ENCODE measurements at places on chromosomes 2 and 18. TPM values are rescaled to one million over a fixed set of nuclear protein-coding genes. Genes with fewer than 3 reads are reported as not detected.

Gene GPN1
- total RNA-seq = 37.2 TPM

Gene DSC3
- total RNA-seq = 0.23 TPM

Gene AGPS
- 68.7 TPM for total RNA-seq

Gene UGT1A1
- total RNA-seq = not detected

Gene SERPINB4
- not detected for total RNA-seq

Gene PIEZO2
- 0.57 TPM for total RNA-seq

Gene RAB17
- 23.6 TPM for total RNA-seq

Gene REG3A
- not detected for total RNA-seq

GRCh38 chr18:7872569-7872968, 305.5 kb downstream of the PTPRM start:
- no peak for DNase-seq

DNA sequence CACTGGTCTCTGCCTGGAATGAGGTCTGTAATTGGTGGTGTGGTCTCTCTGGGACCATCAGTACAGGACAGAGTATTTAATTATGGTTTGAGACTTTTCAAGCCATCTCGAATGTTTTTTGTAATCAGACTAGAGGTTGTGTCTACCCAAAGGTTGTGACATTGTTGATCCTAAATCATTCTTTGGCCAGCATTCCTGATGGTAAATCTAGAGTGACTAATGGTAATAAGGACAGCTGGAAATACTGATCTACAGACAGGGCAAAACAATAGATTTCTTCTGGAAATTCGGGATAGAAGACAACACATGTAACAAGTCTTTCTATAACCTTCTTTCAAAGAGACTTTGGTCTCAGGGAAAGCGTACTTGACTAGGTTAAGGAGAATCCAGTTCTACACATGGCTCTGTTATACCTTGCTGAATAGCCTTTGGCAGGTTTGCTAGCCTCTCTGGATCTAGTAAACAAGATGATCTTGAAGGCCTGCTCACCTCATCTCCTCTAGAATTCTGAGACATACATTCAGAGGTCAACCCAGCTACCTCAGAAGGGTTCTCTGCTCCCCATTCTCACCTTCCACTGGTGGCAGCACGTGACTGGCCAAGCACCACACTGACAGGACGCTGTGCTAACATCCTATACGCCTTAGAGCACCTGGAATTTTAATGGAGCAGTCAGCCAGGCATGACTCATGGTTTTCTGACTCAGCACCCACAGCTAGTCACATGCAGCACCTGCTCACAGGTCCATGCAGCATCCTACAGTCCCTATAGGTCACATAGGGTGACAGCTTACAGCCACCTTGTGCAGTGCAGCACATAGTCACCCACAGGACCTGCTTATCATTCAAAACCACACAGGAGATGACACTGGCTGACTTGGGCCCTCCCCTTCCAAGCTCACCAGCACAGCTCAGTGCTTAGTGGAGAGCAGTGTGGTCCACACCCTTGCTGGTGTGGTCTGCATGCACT, 12.2 kb downstream of the PLB1 start:
- DNase-seq = peak; percentile 76

DNA sequence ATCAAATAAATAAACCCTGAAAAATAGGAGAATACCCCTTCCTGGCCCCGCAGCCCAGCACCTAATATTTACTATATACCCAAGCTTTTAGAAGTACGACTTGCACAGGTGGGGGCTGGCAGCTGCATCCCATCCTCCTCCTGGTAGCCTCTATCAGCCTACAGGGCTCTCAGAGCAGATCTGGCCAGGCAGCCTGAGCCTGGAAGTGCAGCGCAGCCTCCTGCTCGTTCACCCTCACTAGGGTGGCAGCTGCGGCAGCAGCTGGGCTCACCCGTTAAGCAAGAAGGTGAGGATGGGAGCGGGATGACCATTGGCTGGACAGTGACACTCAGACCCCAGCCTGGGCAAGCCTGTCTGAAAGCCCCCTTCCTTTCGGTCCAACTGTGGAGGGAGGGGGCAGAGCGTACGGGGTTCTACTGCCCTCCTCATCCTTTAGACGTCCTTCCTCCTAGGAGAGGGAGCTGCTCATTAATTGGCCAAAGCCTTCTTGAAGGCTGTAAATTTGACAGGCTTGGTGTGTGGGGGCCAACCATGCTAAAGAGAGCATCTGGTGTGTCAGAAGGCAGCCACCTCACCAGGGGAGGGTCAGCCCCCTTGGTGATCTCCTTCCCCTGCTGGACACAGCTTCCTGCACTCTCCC, 23.3 kb downstream of the MPHOSPH10 start:
- DNase-seq = no peak

DNA sequence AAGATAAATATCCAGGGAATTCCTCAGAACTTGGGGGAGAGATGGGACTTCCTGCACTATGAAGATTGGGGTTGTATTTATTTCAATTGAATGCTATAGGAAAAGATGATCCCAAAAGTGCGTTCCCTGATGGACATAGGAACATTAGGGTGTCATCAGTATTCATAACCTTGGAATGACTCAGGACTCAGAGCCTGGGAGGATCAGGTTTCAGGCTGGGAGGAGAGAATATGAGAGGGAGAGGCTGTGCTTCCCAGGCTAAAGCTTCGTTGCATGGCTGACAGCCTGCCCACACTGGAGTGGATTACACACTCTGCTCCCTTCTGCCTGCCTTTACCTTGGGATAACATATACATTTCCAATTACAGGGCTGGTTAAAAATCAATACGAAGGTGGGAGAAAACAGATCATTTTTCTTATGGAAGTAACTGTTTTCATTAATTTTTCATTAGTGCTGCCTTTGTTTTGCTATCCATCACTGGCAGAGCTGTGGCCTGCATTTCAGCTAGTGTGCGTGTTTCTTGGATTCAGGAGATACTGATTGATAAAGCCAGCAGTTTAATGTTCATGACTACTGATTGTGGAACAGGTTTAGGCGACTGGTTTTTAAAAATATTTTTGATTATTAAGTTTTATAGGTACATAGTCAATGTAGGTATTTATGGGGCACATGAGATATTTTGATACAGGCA, 118.7 kb downstream of the KCTD1 start:
- no peak for DNase-seq

DNA sequence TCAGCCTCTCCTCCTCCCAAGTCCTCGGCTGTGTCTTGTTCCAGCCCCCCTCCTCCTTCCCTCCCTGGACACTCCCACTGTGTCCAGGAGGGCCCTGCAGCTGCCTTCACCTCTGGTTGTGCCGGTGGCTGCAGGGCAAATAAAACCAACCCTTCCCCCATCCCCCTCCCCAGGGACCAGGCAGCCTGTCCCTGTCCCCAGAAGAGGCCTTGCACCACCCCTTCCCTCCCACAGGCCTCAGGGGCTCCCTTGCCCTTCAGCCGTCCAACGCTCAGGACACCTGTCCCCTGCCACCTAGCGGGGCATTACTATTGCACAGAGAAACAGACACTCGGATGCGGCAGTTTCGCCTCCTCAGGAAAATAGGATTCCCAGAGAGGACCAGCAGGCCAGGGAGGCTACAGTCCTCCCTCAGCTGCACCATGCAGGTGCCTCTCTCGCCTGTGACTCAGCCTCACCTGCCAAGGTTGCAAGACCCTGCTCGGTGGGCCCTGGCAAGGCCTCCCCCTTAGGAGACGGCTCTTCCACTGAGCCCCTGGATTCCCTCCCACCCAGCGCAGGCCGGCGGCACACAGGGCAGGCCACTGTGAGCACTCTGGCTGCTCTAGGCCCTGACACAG, 5.5 kb upstream of the GPC1 start:
- no peak for DNase-seq

GRCh38 chr2:216090369-216090786, 8.7 kb downstream of the TMEM169 start:
- DNase-seq = no peak

GRCh38 chr2:196275646-196276352, 104.4 kb upstream of the STK17B start:
- no peak for DNase-seq

DNA sequence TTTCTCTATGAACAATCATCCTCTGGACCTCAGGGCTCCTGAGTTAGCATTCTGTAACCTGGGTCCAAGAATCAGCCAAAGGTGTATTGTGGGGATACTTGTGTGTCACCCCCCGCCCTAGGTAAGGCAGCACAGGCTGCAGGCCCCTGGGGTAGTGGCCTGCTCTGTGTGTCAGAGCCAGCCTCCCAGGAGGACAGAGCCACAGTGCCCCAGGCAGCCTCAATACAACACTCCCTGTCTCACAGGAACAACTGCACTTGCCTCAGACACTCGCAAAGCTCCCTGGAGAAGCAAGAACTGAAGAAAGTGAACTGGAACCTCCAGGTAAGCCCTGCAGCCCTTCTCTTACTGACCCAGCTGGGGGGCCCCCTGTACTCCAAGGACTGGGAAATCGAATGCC, 121.3 kb upstream of the PPP1CB start:
- DNase-seq = no peak

DNA sequence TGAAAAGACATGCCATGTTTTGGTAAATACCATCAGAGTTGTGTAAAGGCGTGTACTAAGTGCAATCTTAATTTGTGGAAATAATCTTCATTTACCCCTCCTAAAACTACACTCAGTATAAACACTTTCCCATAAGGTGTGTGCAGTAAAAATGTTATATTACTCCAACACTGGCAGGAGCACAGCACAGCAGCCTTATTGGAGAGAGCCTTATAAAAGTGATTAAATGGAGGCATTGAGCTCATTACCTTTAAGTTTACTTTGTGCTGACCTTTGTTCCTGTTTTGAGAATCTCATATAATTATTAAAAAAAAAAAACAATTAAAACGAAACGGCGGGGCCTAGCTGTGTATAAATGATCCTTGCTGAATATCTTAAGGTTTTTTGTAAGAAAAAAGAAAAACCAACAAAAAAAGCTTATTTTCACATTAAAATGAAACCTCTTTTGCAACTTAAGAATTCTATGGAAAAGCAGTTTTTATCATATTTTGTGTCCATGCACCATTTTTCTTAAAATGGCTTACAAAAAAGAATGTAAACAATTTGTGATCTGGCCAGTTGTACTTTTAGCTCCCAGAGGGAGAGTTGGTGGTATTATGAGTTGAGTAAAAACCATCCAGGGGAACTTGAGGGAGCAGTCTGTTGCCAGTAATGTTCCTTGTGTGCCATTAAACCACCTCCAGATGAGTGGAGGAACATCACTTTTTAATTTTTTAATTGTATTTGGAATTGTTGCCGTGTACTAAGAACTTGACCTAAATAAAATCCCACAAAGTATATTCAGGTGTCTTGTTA, 103.4 kb downstream of the ABI2 start:
- DNase-seq = no peak

- no peak for DNase-seq
Observed at GRCh38 chr18:79378536-79379250, 17.0 kb upstream of the NFATC1 start.

GRCh38 chr2:191302459-191303139, 57.4 kb downstream of the MYO1B start:
- DNase-seq = no peak

GRCh38 chr18:8501044-8501443, 108.2 kb upstream of the RAB12 start:
- DNase-seq = no peak

GRCh38 chr2:150376553-150377335, 110.7 kb downstream of the RND3 start:
- no peak for DNase-seq

DNA sequence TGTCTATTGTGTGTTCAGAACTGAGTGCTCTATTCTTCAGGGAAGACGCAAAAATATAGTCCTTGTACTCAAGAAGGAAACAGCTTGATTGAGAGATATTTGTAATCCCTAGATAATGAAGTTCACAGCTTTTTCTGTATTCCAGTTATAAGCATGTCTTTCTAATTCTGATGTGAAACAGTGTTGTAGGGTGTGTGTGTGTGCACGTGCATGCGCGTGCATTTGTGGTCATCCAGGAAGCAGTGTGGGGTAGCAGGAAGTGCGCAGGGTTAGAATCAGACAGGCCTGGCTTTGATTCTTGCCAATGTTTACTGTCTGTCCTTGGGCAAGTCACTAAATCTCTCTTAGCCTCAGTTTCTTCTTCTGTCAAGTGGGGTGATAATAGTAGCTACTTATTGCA, 87.9 kb downstream of the NPAS2 start:
- DNase-seq = no peak

DNA sequence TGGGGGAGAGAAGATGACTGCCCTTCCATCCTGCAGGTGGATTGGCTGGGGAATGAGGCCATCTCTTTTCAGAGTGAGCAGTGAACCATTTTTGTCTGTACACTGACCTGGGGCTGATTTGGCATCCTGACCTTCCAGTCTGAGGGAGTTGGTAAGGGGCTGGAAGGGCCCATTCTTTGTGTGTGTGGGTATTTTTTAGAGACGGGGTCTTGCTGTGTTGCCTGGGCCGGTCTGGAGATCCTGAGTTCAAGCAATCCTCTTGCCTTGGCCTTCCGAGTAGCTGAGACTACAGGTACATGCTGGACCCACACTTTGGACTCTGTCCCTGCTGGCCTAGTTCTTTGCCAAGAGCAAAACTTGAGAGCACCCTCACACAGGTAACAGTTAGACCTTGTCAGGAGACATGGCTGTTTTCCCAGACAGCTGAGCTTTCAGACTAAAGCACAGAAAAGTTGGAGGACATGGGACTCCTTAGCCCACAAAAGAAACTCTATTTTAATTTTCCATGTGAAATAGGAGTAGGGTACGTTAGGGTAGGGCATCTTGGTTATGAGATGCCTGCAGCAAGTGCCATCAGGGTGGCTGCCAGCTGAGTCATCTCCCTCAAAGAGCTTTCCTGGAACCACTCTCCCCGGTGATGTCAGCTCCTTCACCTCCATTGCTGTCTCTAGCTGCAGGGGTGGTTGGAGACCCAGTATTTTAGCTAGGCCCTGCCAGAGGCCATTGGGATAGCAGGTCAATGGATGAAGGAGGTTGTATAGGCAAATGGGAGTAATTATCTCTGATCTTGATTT, 60.7 kb downstream of the DGKD start:
- DNase-seq = no peak

GRCh38 chr18:6449213-6449612, 34.5 kb upstream of the L3MBTL4 start:
- DNase-seq = no peak

DNA sequence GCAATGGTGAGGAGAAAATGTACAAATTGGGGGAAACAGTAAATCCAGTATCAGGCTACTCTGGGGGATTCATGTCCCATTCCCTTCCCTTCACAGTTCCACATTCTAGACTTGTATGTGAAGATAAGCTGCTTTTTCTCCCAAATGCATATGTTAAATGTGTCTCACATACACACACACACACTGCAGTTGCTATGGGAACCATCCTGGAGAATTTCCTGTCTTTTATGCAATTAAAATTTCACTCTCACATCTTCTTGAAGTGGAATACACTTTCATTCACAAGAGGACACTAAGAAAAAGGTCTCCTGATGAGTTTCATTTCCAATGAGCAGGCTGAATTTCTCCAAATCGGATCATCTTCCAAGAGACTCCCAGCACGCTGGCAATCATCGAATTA, 366.0 kb downstream of the LRATD1 start:
- DNase-seq = no peak

DNA sequence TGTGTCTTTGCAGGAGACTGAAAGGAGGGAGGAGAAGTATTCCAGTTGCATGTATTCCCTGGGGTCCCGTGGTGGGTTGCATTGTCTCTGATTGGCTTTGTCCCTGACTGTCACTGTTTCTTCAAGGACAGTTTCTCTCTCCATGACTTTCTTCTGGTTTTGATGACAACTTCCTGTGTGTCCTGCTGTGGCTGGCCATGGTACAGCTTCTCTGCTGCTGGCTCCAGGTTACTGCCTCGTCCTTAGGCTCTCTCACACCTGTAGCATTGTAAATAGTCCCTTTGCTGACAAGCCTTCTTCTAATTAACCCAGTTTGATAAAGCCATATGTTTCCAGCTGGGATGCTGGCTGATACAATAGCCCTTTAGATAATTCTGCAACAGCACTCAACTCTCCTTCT, 129.0 kb downstream of the LPIN1 start:
- no peak for DNase-seq

- peak; percentile 64 for DNase-seq
Observed at GRCh38 chr2:157857881-157858280, 18.2 kb downstream of the ACVR1 start.

Measured in Panc1 (cell line).